ENCODE measurements at places on chromosomes 1 and 21.

GRCh38 chr1:8680664-8681650 is 136.5 kb downstream of the RERE start:
- no peak for DNase-seq

GRCh38 chr21:44258056-44258725 is 3.5 kb downstream of the DNMT3L start:
- DNase-seq: no peak

DNA sequence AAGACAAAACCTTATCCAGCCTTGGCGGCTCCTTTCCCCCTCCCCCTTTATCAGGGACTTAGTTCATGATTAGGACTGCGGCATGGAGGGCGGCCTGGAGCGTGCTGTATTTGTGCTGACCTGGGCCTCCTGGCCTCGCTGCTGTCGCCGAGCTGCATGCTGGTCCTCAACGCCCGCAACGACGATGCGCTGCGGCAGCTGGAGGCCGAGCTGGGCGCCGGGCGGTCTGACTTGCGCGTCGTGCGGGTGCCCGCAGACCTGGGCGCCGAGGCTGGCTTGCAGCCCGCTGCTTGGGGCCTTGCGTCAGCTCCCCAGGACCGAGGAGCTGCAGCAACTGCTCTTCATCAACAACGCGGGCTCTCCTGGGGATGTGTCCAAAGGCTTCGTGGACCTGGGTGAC is 70.9 kb downstream of the TM2D1 start:
- no peak for DNase-seq

DNA sequence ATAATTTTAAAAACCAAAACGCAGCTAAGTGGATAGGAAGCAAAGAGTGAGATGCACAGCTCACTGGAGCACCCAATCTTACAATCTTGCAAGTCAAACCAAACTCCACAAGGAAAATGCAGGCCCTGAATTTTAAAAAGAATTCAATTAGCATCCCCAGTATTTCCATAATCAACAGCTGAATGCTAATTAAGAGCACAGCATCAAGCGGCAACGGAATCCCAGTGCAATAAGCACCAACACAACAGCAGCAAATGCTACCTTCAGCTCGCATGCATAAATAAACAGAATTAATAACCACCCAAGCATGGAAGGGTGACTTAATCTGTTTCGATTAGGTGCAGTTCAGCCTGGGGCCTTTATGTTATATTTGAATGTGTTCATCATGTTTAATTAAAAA is 142.9 kb downstream of the SLC45A1 start:
- DNase-seq: no peak

DNA sequence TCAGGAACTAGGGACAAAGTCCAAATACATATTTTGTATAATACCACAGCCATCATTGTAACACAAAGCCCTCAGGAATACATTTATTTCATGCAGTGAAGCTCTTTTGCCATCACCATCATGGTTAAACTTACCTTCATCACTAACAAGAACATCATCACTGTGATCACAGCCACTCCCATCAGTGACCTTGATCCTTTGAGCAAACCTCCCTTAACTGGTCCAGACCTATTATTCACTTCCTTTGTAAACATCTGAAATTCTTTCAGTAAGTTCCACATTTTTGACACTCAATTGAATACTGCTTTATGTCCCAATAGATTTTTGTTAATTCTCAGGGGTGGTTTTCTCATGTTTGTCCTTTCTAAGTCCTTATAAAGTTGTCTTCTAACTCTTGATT is 16.2 kb upstream of the KPRP start:
- no peak for DNase-seq

DNA sequence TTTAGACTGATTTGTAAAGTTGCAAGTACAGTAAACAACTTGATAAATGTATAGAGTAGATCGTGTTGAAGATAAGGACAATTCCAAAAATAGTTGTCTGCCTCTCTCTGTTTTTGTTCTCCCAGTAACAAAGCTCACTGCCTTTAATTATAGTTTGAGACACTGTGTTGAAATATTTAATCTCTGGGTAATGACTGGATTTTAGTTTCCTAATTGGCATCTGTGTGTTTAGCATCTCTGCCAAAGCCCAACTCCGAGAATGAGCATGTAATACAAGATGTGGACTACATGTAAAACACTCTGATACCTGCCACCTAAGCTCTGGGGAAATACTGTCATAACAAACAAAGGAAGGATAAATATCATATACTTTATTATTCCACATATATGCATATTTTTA is 27.7 kb upstream of the SDE2 start:
- no peak for DNase-seq

GRCh38 chr1:168845140-168845539 is 116.1 kb upstream of the DPT start:
- no peak for DNase-seq

DNA sequence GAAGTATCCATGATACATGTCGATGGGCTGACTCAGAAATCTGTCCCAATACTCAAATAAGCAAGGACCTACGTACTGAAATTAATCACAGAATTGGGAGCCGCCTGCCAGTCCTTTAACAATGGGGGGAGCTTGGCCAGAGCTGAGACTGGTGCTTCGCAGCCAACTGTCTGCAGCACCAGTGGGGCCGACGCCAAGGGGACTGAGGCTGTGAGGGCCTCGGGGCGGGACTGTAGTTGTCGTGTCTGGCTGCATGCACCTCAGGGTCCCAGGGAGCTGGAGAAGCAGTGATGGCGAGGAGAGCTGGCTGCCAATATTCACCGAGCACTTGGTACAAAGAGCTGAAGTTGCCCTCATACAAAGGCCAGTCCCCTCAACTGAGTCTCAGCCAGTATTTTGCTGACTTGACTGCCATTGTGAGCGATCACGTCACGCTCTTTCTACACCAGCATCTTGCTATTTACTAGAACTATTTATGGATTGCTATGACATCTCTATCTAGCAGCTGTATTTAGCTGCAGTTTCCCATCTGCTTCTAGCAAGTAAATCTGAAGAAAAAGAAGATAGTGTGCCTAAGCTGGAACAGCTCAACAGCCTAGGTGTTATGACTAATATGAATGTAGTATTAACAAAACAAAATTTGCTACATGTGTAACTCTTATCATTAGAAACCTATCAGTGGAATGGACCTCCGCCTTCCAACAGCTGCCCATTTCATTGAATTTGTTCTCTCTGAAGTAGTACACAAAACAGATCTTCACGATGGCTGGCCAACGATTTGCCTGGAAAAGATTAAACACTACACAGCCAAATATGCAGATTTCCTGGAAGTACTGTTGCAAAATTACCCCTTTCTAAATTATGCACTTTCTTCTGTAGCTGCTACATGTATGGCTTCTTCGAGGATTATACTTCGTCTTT is 29.1 kb downstream of the EVI5 start:
- DNase-seq: no peak

DNA sequence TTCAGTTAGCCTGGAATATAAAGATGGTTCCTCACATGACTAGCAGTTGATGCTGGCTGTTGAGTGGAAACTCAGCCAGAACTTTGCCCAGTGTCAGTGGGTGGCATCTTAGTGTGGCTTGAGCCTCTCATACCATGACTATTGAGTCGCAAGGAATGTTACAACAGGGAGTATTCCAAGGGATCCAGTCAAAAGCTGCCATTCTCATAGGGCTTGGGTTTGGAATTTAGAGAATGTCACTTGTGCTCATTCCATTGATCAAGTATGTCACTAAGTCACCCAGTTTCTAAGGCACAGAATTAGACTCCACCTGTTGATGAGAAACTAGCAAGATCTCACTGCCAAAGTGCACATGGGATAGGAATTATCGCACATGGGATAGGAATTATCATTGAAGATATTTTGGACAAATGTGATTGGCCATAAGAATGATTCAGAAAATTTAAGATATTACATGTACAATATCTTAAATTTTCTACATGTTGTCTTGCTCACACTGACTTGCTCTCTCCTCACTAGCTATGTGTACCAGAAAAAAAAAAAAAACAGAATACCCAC is 1290.7 kb upstream of the ADGRL2 start:
- no peak for DNase-seq

All from NCI-H1694 treated with DMSO at 0.1 percent for 48 hours (cell line).